ENCODE measurements at places on chromosomes 5 and 9.

- no peak for DNase-seq
Observed at GRCh38 chr5:172802567-172803176, 31.4 kb upstream of the ERGIC1 start.

DNA sequence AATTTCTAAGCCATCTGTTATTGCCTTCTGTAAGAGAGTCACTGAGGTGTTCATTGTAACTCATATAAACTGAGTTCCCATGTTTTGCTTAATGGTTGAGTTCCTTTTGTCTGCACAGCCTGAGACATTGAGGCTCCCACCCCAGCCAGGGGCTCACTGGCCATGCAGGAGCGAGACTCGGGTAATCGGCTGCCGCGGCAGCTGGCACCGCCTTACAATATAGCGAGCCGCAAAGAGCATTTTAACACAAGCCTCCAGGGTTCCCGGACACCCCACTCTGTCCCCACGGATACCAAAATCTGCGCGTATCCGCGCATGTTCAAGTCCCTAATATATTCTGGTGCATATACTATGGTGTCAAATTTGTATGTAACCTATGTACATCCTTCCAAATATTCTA is 24.4 kb upstream of the GLDC start:
- no peak for DNase-seq

DNA sequence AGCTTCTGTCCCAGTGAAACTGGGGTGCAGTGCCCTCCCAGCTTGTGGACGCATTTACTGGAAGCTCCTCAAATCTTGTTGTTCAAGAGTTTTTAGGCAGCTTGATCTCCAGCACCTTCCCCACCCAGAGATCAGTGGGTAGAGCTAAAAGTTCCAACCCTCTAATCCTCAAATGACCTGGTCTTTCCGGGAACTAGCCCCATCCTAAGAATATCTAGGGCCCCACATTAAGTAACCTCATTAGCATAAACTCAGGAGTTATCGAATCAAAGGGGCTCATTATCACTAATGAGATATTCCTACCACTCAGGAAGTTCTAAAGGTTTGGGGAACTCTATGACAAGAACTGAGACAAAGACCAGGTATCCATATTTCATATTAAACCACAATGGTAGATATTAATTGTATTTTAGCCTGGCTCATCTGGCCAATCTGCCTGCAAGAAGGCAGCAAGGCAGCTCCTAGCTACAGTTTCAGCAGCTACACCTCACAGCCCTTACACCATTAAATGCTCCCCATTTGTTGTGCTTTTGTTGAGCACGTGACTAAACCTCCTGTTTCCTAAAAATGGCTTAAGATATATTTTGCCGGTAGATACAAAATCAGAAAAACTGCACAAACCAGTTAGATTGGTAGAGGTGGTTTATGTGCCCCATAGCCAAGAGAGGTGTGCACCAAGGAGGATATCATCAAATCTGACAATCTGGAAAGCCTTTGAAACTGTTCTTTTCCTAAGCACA is 24.6 kb upstream of the SLC22A5 start:
- DNase-seq, result no peak

GRCh38 chr5:88952344-88952743 is 69.4 kb upstream of the MEF2C start:
- DNase-seq, result no peak

- DNase-seq, result no peak
Observed at GRCh38 chr5:180739271-180739670, 587 bp downstream of the OR2Y1 start.
